Activated T-cell treated with anti-CD3 and anti-CD28 coated beads for 4 hours (primary cell): ENCODE measurements at places on chromosomes 2 and 18.

GRCh38 chr2:150214626-150215025 lies 272.8 kb downstream of the RND3 start:
- no peak for DNase-seq

DNA sequence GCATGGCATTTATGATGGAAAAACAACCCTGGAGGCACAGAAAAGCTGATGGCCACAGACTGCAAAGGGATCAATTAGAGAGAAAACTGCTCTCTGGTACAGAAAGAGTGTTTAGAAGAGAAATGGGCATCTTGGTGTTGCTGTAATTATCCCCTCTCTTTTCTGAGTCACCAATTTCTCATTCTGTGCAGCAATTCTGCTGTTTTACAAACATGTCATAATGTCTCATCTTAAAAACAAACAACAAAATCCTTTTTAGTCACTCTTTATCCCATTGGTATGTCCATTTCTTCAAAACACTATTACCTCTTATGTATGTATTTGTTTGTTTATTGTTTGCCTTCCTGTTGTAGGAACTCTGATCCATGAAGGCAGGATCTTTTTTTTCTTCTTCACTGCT lies 73.9 kb upstream of the HK2 start:
- no peak for DNase-seq

DNA sequence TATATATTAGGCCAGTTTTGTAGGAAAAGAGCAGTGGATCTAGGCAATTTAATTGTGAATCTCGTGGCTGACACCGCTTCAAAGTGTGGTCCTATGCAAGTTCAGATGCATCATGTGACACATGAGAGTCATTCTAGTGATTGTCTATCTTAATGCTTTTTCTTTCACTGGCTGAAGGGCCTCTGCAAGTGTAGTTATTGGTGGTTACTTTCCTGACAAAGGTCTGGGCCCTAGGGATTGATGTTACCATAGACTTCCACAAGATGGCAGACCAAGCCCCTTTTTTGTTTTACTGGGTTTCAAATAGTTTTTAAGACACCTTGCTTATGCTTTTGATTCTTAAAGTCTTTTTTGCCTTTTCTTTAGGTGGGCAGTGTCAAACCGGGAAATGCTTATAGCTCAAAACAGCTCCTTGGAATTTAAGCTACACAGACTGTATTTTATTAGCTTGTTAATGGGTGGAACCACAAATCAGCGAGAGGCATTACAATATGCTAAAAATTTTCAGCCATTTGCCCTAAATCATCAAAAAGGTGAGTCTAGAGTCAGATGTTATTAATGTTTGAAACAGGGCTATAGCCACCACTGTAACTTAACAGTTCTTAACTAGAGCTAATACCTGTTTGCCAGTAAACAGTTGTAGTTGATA lies 25.9 kb downstream of the CD8A start:
- DNase-seq = peak; percentile 40

- DNase-seq = no peak
Measured at GRCh38 chr2:32262105-32262504, 2.6 kb downstream of the NLRC4 start.

DNA sequence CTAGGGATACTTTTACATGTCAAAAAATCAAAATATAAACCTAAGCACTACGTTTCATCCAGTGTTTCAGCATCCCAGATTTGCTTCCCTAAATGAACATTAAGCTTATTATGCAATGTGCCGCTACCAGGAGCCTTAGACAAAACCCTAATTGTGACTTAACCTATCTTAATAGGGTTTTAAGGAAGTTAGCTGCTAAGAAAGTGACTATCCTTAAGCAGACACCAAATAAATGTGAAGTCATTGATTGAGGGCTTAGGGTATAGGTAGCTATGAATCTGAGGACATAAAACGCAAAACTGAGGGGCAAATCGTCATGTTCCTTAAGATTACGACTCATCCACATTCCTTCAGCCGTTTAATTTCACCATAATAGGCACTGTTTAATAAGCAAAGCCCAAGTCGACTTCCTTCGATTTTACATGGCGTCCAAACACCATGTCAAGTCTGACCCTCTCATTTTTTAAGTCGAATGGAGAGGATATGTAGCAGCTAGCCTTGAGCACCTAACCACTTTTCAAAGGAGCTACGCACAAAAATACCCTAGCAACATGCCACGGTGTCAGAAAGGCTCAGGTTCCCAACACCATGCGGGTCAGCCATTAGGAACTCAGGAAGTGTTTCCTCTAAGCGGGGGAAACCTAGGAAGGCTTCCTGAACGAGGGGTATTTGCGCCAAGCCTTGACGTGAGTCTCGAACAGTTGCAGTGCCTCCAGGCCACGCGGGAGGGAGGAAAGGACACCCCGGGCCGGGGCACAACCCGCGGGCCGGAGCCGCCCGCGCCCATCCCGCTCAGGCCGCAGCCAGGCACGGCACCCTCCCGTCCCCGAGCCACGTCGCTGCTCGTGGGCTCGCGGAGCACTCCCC lies 1.0 kb downstream of the HDLBP start:
- no peak for DNase-seq

DNA sequence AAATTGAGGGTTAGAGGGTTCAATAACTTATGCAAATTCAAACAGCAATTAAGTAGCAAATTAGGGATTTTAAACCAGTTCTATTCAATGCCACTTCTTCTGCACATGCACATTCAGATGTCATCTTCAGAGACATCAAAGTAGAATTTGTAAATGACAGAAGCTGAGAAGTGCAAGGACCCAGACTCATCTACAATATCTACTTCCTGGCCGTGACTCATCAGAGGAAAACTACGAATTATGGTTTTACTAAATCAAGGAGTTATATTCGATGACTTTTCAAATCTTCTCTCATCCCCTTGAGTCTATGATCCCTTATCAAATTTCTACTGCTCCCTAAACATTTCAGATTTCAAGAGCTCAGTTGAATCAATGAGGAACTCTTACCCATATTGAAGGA lies 20.0 kb upstream of the STAT4 start:
- no peak for DNase-seq
